ENCODE measurements at places on chromosomes 13 and 19.

DNA sequence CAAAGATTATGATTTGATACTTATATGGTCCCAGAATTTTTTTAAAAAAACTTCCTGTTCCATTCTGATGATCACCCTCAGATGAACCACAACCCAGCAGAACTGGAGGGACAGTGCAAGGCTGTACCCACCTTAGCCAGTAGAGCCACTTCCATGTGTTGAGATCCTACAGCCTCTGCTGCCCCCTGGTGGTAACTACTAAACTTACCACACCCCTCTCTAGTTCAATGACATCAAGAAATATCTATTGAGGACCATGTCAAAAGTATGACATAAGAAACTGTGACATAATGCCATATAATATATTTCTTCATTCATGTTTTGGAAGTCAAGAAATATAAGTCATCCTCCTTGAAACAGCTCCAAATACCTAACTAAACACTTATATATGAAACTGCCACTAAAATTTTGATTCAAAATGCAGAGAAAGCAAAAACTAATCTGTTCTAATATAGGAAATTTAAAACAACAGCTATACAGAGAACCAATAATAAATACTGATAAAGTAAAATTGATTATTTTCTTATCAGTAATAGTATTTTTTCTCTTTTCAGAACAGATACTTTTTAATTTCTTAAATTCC, 412.6 kb downstream of the KCTD12 start:
- DNase-seq: peak; percentile 85

GRCh38 chr19:28966737-28967399, 246.1 kb downstream of the UQCRFS1 start:
- no peak for DNase-seq

GRCh38 chr13:92436924-92437323, 789.7 kb upstream of the GPC6 start:
- no peak for DNase-seq

GRCh38 chr19:48674921-48675824, 2.4 kb upstream of the NTN5 start:
- peak; percentile 86 for DNase-seq

DNA sequence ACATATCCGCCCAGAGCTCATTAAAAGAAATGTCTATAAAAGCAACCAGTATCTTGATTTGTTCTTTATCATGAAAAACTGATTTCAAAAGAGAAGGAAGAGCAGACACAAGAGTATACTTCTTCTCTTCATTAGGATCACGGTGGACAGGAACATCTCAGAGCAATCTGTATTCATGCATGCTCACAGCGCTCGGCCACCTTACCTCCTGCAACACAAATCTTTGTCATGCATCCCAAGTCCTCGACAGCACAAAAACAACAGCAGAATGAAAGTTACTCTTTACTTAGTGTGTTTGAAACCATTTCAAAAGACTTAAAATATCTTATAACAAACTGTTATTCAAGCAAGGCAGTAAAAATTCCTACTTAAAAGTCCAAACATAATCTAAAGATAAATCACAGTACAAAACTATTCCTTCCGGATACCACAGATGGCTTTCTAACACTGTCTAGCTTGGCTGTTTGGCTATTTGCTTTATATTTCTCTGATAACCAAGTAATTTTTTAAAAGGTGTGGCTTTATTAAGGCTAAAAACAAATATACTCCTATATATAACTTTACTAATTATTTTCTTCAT, 174.5 kb downstream of the TBC1D4 start:
- DNase-seq: no peak

- no peak for DNase-seq
These were observed 1600.9 kb upstream of the MIR17HG start for GRCh38 chr13:89746554-89746953.

DNA sequence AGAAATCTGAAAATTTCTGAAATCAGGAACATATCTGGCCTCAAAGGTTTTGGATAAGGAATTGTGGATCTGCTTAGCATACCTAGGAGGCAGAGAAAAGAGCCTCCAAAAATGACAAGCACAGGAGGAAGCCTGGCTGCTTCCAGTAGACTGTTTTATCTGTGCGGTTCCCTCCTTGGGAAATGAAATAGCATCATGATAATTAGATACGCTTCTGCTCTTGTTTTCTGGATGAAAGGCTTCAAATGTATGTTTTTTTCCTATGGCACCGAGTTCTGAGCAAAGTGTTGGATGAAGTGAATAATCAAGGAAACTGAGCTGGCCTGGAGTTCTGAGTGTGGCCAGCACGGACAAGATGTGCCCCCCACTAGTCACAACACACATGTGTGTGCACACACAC, 19.8 kb upstream of the GPR12 start:
- DNase-seq: no peak

- DNase-seq: no peak
These were observed 14.9 kb upstream of the KIR3DL3 start for GRCh38 chr19:54709212-54709948.

DNA sequence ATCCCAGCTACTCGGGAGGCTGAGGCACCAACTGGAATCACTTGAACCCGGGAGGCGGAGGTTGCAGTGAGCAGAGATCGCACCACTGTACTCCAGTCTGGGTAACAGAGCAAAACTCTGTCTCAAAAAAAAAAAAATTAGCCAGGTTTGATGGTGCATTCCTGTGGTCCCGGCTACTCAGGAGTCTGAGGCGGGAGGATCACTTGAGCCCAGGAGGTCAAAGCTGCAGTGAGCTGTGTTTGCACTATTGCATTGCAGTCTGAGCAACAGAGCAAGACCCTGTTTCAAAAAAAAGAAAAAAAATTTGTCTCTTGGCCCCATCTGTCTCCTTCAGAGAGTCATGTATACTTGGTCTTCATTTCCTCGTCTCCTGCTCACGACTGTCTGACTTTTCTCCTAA, 1.6 kb downstream of the CCDC97 start:
- no peak for DNase-seq

GRCh38 chr19:7788178-7788932, 25.3 kb downstream of the CLEC4M start:
- no peak for DNase-seq
